RWPE2 (cell line): ENCODE measurements at places on chromosomes 13 and 19.

DNA sequence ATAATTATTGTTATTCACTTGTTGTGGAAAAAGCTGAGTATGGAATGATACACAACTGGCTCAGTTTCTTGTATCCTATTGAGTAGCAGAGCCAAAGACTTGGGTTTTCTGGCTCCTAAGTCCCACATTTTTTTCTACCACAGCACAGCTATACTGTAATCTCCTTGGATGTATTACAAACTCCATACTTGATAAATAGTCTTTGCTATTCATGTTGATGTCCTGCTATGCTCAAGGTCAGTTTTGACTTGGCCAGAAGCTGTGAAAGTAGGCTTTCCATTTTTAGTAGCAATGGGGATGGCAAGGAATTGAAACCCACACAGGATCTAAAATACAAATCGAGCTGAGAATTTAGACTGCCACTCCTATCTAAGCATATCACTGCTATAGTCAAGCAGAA is 79.1 kb downstream of the B3GLCT start:
- DNase-seq, result no peak

DNA sequence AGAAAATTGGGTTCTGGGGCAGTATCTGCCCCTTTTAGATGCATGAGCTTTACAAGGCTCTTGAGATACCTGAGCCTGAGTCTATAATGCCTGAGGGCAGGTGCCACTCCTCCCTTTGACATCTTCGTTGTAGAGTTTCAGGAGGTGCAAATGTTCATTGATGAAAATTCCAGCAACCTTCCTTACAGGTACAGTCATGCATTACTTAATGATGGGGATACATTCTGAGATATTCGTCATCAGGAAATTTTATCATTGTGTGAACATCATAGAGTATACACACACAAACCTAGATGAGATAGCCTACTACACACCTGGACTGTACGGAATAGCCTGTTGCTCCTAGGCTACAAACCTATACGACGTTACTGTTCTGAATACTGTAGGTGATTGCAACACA is 310.0 kb downstream of the SHISA2 start:
- no peak for DNase-seq

DNA sequence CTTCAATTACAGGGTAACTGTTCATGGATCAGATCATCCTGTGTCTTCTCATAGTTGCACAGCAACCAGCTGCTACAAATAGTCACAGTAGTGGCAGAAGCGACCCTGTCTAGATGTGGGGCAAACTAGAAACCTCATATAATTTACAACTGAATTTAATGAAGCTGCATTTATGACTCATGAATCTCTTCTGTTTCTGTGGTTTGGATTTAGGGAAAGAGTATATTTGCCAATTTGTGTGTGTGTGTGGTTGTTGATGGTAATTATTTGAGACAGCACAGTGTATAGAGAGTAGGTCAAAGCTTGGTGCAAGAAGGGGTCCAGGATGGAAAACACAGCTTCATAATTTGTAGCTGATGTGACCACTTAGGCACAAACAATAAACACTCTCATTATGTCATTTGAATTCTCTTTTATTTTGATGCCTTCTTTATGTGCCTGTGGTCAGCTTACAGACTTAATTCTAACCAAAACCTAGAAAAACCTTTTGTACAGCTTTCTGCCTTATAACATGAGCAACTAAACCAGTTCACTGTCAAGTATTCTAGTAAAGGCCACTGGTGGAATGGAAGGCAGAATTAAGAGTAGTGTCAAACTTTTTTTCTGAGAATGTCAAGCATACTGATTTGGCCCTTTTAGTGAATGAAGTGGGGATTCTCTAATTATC is 218.1 kb downstream of the TBC1D4 start:
- no peak for DNase-seq

- no peak for DNase-seq
Measured at GRCh38 chr13:36490055-36490454, 57.8 kb downstream of the CCNA1 start.

- no peak for DNase-seq
Measured at GRCh38 chr19:58001895-58002369, 688 bp downstream of the ZNF606 start.

- DNase-seq, result no peak
Measured at GRCh38 chr13:98222816-98223215, 45.7 kb upstream of the RNF113B start.

- no peak for DNase-seq
Measured at GRCh38 chr19:38661996-38662395, 14.5 kb downstream of the ACTN4 start.

DNA sequence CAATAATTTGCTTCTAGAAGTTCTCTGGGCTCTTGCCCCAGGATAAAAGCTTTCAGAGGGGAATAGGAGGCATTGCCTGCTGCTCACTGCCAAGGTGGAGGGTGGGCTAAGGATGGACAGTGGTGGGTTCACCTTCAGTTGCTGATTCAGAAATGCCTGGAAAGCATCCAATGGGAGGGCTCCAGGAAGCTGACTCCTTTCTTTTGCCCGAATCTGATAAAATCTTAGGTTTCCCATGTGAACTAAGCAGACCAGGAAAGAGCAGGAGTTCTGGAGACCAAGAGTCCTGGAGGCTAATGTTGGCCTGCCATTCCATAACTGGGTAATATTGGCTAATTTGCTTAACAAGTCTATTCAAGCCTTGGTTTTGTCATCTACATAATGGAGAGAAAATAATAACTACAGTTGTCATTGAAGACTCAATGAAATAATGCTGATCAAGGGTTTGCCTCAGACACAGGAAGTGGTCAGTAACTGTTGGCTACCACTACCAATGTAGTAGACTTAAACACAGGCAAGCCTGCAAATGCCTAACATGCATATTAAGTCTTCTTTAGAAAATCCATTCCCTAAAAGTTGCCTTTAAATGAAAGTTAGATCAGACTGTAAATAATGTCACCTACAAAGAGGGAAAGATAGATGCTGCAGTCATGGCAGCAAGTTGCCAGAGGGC is 528.4 kb upstream of the NBEA start:
- DNase-seq, result no peak

DNA sequence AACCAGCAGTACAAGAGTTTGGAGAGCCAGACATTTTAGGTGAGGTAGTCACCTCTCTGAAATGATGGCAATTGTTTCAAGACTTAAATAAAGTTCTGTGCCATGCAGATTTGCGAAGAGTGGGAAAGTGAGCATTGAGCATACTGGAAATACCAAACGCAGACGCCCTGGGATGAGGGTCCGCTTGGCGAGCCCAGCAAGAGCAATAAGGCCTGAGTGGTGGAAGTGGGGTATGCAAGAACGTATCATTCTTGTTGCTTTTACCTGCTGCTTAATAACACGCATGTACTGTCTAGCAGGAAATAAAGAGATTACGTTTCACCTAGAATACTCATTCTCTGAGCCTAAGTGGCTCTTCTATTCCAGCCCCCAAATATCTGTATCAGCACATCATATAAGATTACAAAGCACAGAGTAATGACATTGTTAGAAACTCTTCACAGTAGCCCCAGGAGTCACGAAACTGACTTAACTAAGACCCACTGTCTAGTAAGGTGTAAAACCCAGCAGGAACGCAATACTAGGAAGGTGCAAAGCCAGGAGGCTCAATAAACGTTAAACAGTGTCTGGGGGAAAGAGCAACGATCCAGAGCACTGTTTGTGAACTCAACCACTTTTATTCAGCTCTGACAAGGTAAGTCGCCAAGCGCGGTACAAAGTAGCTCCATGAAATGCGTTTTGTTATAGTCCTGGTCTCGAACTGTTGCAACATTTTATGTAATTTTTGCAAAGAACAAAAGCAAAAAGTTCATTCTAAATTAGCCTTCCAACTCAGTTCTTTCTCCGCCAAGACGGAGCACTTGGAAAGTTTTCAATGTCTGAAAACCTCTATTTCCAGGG is 1.2 kb downstream of the RCBTB2 start:
- no peak for DNase-seq

GRCh38 chr13:101949681-101950080 is 452.2 kb downstream of the FGF14 start:
- DNase-seq, result no peak

DNA sequence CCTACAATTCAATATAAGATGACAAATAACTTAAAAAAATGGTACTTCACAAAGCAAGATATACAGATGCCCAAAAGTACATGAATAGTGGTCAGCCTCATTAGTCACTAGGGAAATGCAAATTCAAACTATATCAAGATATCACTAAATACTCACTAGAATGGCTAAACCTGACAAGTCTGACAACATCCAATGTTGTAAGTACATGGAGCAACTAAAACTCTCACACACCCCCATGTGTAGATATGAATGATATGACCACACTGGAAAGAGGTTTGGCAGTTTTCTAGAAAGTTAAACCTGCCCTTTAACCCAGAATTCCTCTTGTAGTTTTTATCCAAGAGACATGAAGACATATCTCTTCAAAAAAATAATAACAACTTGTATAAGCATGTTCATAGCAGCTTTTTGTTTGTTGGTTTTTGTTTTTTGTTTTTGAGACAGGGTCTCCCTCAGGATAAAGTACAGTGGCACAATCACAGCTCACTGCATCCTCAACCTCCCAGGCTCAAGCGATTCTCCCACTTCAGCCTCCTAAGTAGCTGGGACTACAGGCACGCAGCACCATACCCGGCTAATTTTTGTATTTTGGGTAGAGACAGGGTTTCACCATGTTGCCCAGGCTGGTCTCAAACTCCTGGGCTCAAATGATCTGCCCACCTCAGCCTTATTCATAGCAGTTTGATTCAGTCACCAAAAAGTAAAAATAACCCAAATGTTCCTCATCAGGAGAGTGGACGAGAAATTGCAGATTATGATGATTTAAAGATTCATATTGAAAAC is 55.1 kb downstream of the RFX2 start:
- DNase-seq, result no peak

GRCh38 chr19:8340341-8341096 is 2.5 kb downstream of the KANK3 start:
- DNase-seq, result no peak

DNA sequence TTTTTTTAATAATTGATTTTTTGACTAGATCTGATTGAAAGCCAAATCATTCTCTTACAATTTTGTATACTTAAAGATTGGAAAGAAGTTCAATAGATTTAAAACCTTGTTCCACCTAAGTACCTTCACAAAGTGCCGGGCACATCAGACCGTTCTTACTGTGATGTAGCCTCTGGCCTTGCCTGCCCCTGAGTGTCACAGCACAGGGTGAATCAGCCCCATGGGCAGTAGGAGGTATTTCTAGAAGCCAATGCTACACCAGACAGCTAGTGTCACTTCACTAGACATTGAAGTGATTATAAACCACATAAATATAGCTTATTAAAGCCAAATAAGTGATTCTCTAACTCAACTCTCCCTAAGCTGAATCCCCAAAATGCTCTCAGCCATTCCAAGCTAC is 131.3 kb downstream of the LACC1 start:
- DNase-seq, result no peak

DNA sequence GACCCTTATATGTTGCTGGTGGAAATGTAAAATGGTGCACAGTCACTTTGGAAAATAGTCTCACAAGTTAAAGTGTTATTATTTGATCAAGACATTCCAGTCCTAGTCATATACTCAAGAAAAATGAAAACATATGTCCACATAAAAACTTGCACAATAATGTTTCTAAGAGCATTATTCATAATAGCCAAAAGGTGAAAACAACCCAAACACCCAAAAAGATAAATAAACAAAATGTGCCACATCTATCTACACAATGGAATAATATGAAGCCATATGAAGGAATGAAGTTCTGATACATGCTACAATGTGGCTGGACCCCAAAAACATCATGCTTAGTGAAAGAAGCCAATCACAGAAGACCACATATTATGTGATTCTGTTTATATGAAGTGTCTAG is 14.4 kb upstream of the AKAP8 start:
- no peak for DNase-seq

DNA sequence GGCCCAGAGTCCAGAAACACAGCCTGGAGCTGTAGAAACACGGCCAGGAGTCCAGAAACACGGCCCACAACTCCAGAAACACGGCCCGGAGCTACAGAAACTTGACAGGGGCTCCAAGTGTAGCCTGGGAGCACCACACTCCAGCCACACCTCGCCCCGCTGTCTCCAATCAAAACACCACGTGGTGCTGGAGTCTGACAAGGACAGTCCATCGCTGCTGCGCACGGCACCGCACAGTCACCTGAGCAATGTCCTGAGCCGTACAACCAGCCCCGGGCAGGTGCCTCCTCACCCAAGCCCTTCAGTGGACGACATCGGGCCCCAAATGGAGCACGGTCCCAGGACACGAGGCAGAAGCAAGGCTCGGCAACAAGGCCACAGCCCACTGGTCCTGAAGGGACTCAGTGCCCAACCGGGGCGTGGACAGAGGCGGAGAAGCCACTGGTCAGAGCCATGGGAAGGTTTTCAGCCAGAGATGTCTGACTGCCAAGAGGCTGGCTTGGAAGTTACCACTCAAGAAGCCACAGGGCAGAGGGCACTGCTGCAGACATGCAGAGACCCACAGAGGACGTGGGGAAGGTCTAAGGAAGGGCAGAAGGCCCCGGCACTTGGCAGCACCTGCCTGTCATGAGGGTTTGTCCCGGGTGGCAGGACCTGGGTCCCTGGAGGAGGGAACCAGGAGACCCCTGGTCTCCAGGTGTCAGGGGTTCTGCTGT is 19.7 kb upstream of the PLPP2 start:
- DNase-seq, result no peak

DNA sequence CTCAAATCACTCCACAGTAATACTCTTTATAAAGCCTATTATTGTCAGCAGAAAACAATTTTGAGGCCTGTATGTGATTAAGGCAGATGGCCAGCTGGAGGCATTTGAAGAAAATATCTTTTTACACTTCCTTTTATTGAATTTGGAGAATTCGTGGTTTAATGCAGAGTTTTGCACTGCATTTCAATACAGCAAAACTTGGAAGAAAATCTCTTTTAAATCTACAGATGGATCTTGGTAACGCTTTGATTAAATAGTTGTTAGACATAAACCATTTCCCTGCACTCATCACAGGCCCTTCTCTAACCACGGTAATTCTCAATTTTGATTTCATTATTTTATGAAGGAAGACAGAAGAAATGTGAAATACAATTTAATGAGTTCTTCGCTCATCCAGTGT is 185.7 kb downstream of the RFC3 start:
- no peak for DNase-seq

DNA sequence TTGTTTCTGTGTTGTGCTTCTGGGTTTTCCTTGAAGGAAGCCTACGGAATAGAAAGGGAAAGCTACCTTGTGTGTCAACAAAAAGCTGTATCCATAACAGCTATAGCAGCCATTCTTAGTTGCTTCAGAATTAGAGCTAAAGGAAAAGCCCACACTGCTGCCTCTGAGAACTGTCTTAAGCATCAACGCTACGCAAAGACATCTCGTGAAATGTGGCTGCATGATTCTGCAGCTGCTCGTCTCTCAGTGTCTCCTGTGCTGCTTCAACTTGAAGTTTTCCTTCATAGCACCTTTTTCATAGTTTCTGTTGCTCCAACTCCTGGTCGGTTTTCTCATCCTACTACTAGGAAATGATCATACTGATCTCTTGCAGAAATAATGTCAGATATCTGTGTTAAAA is 140.9 kb upstream of the MAB21L1 start:
- DNase-seq, result no peak

- DNase-seq, result no peak
Measured at GRCh38 chr13:113445791-113446487, 7.3 kb downstream of the ADPRHL1 start.

GRCh38 chr13:34678154-34678553 is 263.9 kb upstream of the NBEA start:
- DNase-seq, result no peak
